ENCODE measurements at places on chromosomes 12 and 14.

DNA sequence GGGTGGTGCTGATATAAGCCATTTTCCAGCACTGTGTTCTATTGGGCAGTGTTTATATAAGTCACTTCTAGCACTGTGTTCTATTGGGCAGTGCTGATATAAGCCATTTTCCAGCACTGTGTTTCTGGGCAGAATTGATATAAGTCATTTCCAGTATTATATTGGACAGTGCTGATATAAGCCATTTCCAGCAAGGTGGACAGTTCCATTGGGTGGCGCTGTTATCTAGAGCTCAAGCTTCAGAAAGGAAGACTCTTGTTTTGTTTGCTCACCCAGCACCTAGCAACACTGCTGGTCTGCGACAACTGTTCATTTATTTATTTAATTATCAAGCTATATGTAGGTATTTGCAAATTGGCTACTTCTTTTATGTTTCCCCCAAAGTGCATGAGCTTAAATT lies 690.3 kb downstream of the AACS start:
- DNase-seq, result no peak

- no peak for DNase-seq
Observed at GRCh38 chr14:81132468-81132867, 88.3 kb downstream of the GTF2A1 start.

DNA sequence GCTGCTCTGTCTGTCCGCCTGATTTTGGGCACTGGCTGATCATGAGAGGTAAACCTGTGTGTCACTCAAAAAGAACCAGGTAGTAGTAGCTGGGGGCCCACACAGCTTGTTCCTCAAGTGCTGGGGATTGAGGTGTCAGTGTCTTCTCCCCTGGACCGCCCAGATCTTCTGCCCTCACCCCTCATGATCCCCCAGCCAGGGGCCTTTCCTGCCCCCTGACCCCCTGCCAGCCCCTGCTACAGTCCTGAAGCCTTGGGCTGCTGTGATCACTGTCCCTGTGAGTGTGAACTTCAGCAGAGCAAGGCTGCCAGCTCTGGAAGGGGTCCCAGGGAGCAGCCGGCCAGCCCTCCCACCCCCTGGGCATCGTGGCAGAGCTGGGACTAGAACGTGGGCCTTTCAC lies 11.4 kb downstream of the WSCD2 start:
- DNase-seq, result no peak

GRCh38 chr12:69115951-69116350 lies 123.4 kb upstream of the CPSF6 start:
- no peak for DNase-seq

DNA sequence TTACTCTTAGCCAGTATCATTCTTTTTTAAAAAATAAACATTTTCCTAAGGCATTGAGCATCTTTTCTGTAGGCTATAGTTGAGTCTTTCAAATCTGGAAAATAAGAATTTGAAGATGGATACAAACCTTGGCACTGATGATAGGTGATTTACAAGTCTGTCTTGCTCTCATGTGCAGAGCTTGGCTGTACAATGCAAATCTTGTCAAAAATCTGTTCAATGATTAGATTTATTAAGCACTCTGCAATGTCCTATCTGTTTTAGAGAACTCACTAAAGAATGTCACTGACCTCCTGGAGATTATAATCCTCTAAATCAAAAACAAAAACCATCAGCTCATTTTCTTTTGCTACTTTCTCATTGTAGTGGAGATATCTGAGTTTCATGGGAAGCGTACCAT lies 42.8 kb upstream of the AMIGO2 start:
- no peak for DNase-seq

DNA sequence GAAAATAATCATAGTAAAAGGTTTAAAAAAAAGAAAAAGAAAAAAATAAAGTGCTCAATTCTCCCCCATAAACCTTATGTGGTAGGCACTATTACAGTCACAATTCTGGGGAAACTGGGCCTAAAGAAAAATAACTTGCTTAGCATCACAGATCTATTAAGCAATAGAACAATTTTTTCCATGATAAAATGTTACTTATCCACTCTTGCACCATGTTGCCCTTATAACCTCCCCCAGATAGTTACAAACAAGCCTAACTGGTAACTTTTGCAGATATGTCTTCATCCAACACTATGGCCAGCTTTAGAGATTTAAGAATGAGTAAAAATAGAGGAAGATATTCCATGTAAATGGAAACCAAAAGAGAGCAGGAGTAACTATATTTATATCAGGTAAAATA lies 164.8 kb downstream of the DUSP6 start:
- DNase-seq, result no peak

DNA sequence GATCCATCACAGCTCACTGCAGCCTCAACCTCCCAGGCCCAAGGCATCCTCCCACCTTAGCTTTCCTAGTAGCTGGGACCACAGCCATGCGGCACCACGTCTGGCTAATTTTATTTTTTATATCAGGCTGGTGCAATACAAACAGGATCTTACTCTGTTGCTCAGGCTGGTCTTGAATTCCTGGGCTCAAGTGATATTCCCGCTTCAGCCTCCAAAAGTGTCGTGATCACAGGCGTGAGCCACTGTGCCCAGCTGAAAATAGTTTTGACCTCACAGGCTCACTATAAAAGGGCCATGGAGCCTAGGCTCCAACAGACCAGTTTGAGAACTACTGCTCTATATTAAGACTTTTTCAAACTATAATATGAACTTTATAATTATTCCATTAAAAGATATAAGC lies 37.3 kb downstream of the SNX6 start:
- no peak for DNase-seq

GRCh38 chr12:92844151-92844763 lies 84.8 kb downstream of the EEA1 start:
- no peak for DNase-seq

DNA sequence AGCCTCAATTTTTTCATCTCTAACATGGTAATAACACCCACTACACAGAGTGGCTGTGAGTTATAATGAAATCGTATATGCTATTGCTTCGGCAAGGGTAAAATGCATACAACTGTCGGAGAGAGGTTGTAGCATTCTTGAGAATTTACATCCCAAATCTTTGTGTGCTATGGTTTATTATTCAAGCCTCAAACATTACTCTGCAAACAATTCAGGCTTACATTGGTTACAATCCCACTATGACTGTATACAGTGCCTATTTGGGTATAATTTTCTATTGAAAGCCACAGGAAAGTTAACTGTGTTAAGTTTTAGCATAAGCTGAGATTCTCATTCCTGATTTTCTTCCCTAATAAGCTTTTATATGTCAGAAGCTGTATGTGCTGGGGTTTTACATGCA lies 20.6 kb downstream of the SLC35F4 start:
- DNase-seq, result no peak

- DNase-seq, result no peak
Observed at GRCh38 chr14:68297039-68297438, 477.5 kb downstream of the RAD51B start.

DNA sequence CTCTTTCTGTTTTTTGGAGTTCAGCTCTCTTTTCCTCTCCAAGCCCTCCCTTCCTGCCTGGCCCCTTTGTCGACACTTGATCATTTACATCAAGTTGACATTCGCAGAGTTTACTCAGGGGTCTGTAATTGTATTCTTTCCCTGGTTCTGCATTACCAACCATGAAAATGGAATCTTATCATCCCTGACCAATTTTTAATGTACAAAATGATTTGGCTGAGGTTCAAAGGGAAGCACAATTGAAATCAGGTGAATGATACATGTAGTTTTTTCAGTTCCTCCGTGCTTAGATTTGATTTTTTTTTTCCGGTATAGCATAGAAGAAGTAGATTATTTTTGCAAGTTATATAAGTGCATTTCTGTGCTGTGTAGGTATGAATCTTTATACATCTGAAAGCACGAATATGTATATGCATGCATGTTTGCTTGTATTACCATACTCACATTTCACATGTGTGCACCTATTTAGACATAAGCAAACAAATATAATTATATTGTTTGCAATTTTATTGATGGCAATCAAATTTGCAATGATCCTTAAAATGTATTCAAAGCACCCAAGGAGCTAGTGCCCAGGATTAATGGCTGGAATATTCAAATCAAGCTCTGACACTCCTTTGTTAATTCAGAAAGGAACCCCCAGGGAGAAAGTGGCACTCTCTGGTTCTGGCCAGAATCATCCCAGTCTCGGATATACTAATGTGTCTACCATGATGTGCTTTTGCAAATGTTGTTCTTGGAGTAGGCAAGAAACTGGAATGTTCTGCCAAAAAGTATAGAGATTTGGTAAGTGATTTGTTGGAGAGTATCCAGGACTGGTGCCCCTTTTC lies 189.3 kb downstream of the VRK1 start:
- DNase-seq, result no peak

DNA sequence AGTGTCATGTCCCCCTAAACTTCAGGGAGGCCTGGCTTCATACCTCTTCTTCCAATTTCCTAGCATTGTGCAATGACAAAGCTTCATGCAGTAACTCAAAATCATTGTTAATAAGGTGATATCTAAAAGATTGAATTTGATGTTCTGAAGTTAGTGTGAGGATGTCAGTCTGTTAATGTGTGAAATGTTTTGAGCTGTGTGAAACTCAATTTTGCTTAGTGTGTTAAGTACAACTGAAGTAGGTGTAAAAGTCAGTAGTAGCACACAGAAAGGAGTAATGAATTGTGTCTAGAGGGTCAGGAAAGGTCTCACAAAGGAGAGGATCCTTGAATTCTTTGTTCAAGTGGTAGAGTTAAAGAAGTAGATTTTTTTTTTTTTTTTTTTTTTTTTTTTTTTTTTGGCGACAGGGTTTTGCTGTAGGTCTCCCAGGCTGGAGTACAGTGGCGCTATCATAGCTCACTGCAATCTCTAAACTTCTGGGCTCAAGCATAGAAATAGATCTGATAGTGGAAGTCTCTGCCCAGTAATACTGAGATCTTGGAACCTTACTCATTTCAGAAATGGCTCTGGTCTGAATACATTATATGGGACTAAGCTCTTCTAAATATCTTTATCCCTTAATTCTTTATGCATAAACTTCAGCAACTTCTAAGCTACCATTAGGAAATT lies 63.9 kb downstream of the FUT8 start:
- DNase-seq, result no peak

DNA sequence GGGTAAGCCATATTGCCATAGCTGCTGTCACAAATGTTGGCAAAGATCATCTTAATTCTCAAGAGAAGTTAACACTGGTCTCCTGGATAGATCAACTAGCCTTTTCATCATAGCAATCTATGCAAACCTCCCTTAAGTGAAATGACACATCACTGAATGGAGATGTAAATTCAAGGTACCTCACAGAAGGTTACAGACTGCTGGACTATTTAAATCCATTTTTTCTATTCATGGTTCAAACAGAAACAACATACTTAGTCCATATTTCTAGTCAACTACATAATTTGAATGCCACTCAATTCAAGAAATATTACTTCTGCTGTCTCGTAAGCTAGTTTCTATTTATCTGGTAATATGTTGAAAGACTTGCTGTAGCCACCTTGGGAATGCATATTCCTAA lies 748.3 kb downstream of the C12orf50 start:
- DNase-seq, result no peak

DNA sequence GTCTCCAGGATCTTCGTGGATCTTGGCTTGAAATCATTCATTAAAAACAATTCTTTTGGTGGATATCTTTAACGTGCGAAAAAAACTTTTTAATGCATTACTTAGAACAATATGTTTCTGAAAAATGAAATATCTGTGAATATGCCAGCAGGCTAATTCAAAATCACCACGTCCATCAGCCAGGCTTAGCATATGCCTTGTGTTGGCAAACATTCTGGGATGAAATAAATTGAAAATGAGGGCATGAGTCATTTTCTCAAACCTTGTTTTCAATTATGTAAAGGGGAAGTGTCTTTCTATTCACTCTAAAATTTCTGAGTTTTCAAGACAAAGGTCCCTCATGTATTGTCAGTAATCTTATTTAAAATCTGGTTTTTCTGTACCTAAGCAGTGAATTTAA lies 393.9 kb downstream of the PAWR start:
- no peak for DNase-seq

- DNase-seq, result no peak
Observed at GRCh38 chr12:5102261-5102789, 58.6 kb downstream of the KCNA5 start.

DNA sequence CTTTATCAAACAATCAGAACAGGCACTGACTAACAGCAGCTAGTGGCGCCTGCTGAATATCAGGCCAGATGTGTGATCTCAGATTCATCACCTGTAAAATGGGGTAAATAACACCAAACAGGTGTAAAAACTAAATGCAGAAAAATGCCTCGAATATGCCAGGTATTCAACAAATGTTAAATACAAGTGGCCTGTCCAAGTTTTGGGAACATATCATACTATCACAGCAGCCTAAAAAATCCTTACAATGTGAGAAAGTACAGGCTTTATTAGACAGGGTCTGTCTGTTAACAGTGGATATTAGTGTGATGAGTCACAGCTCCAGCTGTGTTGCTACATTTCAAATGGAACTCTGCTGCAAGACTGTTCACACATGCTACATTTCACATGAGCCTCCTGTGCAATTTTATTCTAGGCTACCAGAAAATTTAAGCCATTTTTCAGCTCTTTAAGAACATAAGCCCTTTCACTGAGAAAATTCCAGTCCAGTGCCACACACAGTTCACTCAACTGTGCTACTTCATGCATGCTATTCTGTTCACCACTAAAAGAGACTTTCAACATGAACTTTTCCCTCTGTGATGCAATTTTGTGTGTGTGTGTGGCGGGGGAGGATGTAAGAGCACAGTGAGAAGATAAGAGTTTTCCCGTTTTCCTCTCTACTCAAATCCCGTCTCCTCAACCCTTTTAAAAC lies 56.7 kb downstream of the MSRB3 start:
- no peak for DNase-seq

DNA sequence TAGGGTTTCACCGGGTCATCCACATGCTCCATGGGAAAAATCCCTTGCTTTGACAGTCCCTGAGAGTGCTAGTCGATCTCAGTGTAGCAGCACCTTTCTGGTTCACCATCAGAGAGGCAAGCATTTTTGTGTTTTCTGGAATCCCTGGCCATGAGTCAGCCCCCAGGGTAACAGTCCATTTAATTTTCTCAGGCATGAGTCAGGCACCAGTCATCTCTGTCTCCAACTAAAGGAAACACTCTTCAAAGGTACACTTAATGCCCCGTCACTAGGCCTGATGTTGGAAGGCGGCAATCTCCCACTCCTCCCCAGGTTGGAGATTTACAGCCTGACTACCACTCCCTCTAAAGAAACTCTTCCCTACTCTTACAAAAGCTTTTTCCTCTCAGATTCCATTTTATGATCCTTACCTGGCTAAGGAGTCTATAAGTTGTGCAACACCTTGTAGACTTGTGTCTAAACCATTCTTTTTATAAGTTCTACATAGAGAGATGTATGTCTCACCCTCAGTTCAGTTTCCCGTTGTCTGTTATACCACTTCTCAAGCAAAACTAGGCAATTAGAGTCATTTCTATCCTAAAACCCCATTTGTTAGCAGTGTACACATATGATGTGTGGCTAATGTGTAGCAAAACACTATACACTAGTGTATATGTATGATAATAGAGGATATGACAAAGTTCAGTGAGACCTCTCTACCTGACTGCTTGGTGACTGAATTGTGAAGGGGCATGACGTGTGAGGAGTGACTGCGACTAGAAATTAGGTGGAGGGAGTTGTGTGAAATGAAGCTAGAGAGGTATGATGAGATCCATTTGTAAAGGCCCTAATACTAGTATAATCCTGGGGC lies 24.6 kb downstream of the TMEM19 start:
- DNase-seq, result no peak

GRCh38 chr12:10750385-10750727 lies 27.2 kb upstream of the YBX3 start:
- DNase-seq, result no peak

All from stimulated activated CD8-positive, alpha-beta memory T cell treated with anti-CD3 and anti-CD28 coated beads, Interleukin-4, amount 100 ng/mL, for 4 hours (primary cell).